Natural killer cell treated with Interleukin-12 subunit alpha and Interleukin-12 subunit beta and Interleukin-15 and Interleukin-18, amount 100 ng/mL, for 72 hours (primary cell): ENCODE measurements at places on chromosomes 16 and 17.
A peak's percentile ranks its signal among the peaks of the same experiment; 100 is the strongest.

DNA sequence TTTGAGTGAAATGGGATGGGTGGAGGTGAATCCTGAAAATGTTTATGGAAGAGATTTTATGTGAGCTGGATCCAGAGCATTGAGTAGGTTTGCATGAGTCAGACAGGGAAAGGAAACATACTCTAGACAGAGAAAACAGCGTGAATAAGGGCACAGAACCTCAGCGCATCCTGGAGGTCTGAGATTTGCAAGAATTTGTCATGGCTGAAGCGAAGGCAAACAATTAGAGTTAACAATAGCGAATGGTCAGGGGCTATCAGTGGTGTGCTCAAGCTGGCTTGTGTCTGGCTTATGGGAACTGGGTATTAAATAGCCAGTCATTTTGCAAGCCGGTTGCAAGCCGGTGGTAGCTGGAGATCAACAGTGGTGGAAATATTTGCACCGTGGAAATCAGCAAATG is 36.4 kb downstream of the MAP2K6 start:
- DNase-seq: no peak

GRCh38 chr17:64002658-64003525 is 4.7 kb downstream of the PRR29 start:
- no peak for DNase-seq

DNA sequence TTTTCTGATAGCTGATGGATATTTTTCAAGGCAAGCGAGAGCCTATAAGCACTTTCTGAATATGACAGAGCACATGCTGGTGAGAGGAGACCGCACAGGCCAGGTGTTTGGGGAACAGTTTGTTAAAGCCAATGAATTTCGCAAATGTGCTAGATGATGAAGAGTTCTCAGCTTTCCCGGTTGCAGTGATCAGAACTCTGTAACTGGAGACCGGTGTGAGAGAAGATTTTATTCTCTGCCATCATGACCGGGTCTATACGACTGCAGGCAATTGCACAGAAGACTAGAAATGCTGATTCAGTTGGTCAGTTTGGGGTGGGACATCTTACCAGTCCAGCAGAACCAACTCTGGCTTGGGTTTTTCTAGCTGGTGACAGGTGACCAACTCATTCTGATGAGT is 25.4 kb downstream of the SMTNL2 start:
- DNase-seq: no peak

- no peak for DNase-seq
These were observed 49.8 kb upstream of the KLHDC4 start for GRCh38 chr16:87815567-87815966.

DNA sequence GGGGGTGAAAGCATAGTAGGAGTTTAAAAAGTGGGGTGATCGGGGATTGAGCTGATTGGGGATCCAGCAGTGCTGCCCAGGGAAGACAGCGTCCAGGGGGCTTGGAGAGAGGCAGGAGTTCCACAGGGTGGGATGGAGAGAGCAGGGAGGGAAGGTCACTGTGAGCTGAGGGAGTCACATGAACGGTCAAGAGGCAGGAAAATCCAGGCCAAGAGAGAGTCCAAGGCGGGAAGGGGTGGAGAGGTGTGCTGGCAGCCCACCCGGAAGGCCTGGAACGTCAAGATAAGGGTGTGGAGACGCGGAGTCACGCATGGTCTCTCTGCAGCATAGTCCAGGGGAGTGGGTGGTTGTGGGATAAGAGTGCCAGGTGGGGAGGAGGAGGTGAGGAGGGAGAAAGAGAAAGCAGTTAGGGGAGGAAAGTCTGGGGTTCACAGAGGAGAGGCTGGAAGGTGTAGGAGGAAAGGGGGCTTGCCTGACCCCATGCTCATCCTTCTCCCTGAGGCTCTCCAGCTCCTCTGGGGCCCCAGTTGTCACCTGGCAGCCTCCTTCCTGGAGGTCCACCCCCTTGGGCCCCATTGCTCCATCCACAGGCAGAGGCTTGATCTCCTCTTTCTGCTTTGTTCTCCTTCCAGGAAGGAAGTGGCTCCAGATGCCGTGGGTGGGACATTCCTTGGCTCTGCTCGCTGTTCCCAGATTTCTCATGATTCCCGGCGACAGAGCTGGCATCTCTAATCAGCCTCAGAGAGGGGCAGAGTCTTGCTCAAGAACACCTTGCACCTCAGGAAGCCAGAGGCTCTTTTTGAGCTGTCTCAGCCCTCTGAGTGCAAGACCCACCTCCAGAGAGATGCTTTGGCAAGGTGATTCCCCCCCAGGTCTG is 28.7 kb downstream of the CCR7 start:
- DNase-seq: peak; percentile 51

- no peak for DNase-seq
These were observed 30.9 kb upstream of the ZC3H18 start for GRCh38 chr16:88539261-88539651.

- no peak for DNase-seq
These were observed 25.4 kb upstream of the DYNLRB2 start for GRCh38 chr16:80515374-80515773.

DNA sequence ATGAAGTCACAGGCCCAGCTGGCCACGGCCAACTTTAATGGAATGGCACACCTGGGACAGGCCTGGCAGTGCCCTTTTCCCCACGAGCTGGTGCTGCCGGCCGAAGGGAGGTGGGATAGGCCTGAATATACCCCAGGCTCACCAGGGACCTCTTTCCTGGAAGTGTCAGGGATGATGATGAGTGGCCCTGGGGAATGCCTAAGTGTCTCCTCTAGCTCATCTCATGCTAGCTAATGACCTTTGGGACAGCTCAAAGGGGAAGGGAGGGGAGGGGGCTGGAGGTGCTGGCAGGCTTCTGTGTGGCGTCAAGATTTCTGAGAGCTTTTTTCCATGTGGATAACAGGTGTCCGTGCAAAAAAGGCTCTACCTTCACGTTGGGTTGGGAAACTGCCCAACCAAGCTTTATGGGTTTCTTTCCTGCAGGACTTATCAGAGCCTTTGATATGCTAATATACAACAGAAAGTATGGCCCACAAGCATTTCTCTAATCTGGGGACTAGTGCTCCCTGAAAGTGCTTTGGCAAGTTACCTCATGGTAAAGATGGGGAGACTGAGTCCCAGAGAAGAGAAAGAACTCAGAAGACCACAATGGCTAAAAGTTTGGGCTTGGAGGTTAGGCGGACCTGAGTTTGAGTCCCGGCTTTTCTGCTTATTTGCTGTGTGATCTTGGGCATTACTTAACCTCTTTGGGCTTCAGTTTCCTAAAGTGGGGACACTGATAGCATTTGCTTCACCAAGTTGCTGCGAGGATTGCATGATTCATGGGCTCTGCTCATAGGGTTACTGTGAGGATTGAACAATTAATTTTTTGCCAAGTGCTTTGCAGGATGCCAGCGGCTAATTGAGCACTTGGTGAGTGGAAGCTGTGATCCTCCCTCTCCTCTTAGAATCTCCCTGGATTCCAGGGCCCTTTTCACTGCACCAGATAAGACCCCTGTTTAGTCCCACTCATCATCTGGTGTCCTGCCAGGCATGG is 14.0 kb downstream of the ADGRG1 start:
- no peak for DNase-seq

GRCh38 chr17:60435244-60436167 is 13.2 kb downstream of the CHCT1 start:
- no peak for DNase-seq

GRCh38 chr16:41439-42068 is 11.9 kb downstream of the POLR3K start:
- peak; percentile 45 for DNase-seq

DNA sequence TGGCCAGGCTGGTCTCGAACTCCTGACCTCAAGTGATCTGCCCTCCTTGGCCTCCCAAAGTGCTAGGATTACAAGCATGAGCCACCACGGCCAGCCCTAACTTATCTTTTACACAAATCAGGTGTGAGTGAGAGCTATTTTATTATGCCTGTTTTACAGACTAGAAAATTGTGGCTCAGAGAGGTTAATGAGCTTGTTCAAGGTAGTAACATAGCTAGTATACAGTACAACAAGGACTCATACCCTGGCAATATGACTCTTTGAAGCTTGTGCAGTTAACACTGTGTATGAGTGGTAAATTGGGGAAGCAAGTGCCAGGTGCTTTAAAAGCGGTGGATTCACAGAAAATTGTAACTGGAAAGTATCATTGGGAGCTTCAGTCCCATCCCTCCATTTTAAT is 49.0 kb downstream of the YPEL2 start:
- DNase-seq: no peak

DNA sequence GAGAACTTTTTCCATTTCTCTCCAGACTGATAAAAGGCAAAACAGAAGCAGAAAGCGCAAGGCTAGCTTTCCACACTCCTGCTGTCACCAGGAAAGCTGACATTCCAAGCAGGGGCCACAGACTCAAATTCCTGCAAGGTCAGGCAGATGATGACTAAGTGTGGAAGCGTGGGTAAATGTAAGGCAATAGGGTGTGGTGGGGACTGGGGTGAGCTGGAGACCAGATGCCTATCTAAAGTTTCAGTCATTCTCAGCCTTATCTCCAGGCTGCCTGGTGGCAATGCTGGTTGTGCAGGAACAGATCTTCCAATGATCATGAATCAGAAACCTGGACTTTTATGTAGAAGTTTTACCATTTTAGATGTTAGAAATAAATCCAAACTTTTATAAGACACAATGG is 224.1 kb downstream of the GSG1L start:
- DNase-seq: no peak

DNA sequence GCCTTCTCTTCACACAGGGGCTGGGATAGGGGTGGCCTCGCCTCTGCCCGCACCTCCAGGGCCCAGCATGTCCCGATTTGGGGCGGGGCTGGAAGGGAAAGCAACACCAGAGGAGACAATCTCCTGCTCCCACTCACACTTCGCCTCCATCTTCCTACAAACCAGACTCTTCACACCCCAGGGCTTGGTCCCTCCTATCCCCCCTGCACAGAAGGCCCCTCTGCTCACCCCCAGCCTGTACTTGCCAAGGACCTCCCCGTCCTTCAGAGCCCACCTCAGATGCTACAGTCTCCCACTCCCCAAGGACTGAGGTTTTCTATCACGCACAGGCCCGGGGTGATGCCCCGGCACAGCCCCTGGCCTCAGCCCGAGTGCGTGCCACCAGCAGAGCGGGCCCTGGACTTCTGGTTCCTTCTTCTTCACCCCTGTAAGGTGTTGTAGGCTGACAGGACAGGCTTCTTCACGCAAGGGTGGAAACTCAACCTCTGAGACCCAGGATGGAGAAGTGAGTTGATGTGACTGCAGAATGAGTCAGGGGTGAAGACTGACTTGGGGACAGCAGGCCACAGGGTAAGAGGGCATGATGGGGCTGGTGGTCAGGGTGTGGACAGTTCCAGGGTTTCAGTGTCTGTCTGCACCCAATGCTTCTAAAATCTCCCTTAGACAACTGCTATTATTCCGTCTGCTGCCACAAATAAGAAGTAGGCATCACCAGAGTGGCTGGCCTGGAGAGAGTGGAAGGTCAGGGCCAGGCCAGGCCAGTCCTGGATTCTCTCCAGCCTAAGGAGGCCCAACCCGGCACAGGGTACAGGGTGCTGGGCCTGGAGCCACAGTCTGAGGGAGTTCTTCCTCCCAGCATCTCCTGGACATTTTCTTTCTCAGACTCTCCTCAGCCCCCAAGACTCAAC is 2.5 kb downstream of the ITGAE start:
- DNase-seq: no peak

GRCh38 chr16:2250652-2251295 is 613 bp downstream of the ECI1 start:
- DNase-seq: peak; percentile 59

DNA sequence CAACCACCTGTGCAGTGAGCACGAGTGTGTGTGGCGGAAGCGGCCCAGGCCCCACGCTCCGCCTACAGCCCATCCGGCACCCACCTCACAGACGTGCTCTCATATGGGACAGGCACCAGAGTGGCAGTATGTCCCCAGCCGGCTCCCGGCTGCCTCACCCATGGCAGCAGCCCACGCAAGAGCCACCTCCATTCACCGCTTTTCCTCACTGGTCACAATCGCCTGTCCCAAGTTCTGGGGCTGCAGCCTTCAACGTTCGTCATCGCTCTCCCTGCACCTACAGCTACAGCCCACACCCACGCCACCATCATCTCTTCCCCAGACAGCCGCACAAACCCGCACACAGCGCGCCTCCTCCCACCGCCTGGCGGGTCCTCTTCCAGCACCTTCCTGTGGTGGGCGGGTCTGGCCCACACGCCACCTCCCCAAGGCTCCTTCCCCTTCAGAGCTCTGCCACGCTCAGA is 17.5 kb upstream of the TRAP1 start:
- DNase-seq: no peak

GRCh38 chr16:12062343-12063003 is 85.9 kb downstream of the SNX29 start:
- DNase-seq: no peak

DNA sequence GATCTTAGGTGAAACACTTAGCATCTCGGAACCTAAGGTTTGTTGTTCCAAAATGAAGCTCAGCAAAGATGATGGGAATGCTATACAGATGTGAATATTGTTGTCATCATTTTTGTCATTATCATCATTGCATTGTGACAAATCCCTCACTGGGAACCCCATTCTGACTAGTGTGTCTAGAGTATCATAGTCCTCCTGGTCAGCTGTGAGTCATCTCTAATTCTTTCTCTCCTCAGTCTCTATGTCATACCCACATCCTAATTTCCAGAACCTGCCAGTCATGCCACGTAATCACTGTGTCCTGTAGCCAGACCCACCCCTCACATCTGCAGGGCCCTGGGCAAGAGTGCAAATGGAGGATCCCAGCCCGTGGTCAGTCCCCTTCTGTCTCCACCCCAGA is 60.5 kb upstream of the CLEC3A start:
- DNase-seq: no peak

- DNase-seq: no peak
These were observed 272.7 kb downstream of the MAF start for GRCh38 chr16:79327836-79328235.

GRCh38 chr16:8620535-8620934 is 963 bp upstream of the METTL22 start:
- no peak for DNase-seq

DNA sequence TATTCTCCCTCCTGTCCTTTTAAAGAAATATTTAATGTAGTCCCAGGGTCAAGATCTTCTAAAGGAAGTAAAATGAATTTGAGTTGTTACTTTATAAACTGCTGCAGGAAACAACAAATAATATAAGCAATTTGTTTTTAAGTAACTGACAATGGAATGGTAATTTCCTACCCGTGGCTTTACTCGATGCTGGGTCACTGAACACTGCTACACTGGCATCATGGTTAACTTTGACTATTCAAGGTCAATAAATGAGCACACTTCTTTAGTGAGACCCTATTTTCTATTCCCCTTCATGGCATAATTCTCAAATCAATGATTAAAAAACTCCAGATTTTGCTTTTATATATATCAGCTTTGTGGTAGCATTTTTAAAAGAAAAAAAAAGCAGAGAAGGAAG is 22.1 kb upstream of the ERCC4 start:
- no peak for DNase-seq

GRCh38 chr17:6592173-6592572 is 35.8 kb upstream of the PITPNM3 start:
- DNase-seq: no peak

GRCh38 chr17:74607221-74607620 is 15.1 kb upstream of the CD300LD start:
- DNase-seq: no peak

GRCh38 chr17:82229698-82230608 is 1.1 kb downstream of the SLC16A3 start:
- DNase-seq: no peak

GRCh38 chr17:82153745-82154375 is 55.8 kb upstream of the FASN start:
- no peak for DNase-seq
